Germinal center (tissue), 1 donor: ENCODE measurements at places on chromosomes 16 and 17.

- no peak for DNase-seq
These were observed 5.5 kb upstream of the C16orf96 start for GRCh38 chr16:4550591-4550990.

GRCh38 chr17:77190576-77190975 is 49.8 kb downstream of the SEC14L1 start:
- no peak for DNase-seq

DNA sequence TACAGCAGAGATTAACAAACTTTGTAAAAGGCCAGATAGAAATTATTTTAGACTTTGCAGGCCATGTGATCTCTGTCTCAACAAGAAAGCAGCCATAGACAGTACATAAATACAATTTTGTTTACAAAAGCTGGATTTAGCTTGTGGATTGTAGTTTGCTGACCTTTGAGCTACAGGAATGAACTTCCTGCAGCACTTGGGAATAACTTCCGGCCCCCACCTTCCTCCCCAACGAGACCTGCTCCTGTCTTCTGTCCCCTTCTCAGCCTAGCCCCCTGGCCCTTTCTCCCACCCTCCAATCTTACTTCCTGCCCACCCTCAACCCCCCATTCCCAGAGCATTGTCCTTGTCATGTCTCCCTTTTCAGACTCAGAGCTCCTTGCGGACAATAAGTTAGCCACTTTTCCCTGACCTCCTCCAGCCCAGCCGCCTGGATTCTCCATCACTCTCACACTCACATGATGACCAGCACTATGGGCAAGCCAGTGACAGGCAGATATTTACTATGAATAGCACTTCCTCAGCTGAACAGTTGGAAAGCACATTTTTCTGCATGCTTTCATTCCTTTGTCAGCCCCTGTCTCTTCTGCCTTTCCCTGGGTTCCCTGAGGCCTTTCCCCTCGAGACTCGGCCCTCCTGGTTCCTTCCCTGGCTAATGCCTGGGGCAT is 27.6 kb upstream of the DLX3 start:
- no peak for DNase-seq

DNA sequence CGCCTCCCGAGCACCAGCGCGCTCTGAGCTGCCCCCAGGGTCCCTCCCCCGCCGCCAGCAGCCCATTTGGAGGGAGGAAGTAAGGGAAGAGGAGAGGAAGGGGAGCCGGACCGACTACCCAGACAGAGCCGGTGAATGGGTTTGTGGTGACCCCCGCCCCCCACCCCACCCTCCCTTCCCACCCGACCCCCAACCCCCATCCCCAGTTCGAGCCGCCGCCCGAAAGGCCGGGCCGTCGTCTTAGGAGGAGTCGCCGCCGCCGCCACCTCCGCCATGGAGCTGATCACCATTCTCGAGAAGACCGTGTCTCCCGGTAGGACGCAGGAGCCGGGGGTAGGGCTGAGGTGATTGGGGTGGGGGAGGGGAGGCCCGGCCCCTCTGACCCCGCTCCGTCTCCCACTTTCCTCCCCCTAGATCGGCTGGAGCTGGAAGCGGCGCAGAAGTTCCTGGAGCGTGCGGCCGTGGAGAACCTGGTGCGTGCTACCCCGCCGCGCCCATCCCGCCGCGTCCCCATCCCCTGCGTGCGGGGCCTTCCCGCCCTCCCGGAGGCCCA is 329 bp downstream of the KPNB1 start:
- peak; percentile 51 for DNase-seq

- no peak for DNase-seq
These were observed 30.7 kb upstream of the CDH5 start for GRCh38 chr16:66335704-66336329.

GRCh38 chr16:52466994-52467393 is 79.9 kb downstream of the TOX3 start:
- no peak for DNase-seq
